ENCODE measurements at places on chromosomes 2 and 18.

- peak; percentile 43 for DNase-seq
These were observed 114.4 kb upstream of the HAAO start for GRCh38 chr2:42906557-42907411.

DNA sequence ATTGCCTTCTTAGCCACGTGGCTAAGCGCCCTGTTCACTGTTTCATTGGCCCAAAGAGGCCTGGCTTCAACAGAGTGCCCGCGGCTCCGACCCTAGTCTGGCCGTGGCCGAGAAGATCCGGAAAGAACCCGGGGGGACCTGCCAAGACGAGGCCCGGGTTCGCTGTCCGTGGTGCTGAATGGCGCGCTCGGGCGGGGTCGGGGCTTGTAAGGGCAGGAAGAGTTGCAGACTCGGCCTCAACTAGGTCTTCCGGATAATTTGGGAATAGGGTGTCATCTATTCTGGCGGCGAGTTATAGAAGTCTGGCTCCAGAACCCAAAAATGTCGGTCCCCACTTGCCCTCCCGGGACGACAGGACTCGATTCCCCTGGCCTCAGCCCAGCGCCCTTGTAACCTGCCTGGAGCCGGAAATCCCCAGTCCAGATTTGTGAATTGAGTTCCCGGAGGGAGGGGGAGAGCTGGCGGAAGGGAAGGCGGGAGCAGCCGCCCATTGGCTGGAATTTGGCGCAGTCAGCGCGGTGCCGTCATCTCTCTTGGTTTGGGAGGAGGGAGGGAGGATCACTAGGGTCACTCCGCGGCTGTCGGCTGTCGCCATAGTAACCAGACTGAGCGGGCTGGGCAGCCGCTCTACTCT lies 3.5 kb downstream of the CDK5R2 start:
- peak; percentile 58 for DNase-seq

DNA sequence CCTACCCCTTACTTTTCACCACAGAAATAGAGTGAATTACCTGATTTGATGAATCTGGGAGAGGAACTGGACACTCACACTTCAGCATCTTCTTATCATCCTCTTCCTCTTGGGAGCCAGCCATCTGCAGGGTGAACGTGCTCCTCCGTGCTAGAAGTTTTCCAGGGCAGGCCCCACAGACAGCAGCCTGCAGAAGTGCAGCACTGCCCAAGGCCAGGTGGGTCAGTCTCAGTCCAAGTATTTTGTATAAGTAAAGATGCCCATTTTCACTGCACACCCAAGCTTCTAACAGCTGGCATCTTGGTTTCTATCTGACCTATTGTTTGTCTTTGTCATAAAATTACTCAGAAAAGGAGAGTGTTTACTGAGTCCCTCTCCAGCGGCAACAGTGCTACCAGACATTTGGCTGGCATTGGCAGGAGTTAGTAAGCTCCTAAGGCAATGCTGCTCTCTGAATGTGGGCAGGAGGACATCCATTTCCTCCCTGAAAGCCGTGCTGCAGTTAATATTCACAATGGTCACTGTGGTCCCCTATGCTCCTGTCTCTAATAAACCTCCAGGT lies 222.6 kb upstream of the CTAGE1 start:
- no peak for DNase-seq

GRCh38 chr2:142478206-142478605 lies 347.4 kb upstream of the LRP1B start:
- no peak for DNase-seq

DNA sequence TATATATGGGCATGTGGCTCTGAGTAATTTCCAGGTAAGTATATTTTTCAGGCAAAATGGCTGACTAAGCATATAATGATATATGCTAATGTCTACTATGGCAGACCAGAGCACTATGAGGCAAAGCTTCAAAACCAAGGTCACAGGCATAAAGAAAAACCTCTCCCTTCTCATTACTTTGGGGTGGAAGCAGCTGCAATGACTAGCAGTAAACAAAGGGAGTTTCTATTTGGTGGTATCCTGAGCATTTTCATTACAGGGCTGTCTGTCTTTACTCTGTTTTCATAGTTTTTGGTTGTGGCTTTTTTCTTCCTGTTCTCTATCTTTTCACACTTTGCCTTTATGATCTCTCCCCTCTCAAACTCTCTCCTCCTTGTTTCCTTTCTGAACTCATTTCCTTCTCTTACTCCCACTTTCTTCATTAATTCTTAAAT lies 15.6 kb downstream of the PDE6D start:
- DNase-seq = no peak

DNA sequence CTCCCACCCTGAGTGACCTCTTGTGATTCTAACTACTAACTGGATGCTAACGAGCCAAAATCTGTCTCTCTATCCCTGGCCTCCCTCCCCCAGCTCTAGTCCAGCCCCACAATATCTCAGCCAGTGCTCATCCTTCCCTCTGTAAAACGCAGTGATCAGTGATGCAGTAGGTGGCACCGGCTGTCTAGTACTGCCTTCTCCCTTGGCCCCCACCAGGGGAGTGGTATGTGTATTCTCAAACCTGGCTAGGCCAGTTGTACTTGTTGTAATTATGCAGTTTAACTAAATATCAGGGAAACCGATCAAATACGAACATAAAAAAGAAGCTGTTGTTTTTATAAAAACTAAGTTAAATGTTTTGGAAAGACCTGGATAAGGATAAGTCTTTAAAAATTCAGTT lies 113.2 kb upstream of the ALPP start:
- DNase-seq = no peak

DNA sequence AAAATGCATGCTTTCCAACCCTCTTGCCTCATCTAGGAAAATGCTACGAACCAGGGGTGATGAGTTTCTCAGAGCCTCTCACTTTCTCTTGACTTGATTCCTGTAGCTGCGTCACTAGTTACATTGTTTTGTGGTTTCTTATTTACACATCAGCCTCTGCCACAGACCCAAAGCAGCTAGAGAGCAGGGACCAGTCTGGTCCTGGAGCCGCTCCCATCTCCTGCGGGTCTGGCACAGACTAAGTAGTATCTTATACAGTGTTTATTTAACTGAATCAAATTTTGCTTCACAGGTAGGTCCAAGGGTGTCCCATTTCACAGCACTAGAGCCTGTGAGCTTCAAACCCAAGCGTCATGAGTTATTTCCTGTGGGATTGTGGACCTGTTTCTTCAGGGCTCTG lies 310.5 kb downstream of the MYCN start:
- no peak for DNase-seq

DNA sequence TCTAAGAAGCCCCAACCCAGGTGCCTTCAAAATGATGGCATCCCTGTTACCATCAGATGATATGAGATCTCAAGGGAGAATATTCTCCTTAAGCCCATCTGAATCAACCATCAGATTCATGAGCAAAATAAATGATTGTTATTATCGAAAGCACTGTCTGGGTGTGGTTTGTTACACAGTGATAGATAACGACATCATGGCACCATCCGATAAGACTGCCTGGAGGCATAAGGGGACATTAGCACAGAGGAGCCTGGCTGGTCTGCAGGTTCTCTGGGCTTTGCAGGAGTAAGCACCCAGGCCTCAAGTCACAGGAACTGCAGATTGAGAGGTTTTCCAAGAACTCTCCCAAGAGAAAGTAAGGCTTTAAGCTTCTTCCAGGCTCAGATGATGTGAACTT lies 15.6 kb downstream of the BMP10 start:
- no peak for DNase-seq

GRCh38 chr2:42863320-42863719 lies 70.9 kb upstream of the HAAO start:
- no peak for DNase-seq

DNA sequence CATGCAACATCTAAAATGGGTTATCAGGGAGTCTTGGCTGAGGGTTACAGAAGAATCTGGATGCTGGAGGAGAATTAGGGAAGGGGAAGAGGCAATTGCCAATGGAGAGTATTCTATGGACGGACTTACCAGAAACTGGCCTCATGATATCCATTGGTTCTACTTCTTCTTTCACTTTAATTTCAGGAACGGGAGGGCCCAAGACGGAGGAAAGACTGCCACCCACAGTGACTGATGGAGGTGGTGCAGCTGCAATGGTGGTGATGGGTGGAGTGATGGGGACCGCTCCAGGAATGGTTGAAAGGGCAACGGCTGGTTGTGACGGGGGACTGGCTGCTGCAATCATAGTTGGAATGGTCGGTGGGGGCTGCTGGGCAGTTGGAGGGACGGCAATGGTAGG lies 69.1 kb upstream of the AMMECR1L start:
- no peak for DNase-seq

DNA sequence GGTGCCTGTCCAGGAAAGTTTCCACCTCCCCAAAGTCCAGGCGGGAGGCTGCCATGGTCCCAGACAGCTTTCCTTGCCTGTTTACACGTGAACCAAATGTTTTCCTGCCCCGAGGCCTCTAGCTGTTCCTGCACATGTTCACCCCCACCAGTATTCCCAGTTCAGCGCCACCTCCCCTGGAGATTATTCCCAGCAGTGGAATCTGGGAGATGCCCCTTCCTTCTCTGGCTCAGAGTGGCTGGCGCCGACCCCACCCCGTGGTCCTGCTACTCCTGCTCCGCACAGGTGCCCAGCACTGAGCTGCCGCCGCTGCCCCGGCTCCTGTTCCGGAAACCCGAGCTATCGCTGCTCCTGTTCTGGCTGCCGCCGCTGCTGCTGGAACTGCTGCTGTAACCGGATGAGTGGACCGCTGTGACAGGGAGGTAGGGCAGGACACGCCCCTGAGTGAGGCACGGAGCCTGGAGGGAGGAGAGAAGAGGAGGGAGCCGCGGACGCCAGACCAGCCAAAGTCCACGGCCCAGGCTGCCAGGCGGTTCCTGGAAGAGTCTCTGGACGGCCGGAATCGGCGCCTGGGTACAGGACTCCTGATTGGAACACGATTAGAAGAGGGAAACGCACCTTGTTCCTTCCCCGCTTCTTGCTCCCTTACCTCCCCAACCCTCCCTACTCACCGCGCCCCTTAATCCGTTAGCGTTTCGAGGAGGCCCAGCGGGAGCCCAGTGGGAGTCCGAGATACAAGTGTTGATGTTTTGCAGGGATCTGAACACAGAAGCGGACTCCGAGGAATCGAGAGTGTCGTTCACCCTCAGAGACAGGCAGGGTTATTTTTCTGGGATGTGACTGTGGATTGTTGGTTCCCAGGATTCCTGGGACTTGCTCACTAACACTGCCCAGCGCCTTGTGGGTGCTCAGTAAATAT lies at the start of gene PDE11A:
PDE11A (minus strand) TSS at position 395 of the 919 bp plus-strand sequence; CDS start at position 55, 340 bp downstream.
- DNase-seq = peak; percentile 51

GRCh38 chr2:218017211-218018053 lies 14.6 kb upstream of the TNS1 start:
- no peak for DNase-seq

GRCh38 chr18:62576845-62577512 lies 54.2 kb downstream of the ZCCHC2 start:
- DNase-seq = no peak

DNA sequence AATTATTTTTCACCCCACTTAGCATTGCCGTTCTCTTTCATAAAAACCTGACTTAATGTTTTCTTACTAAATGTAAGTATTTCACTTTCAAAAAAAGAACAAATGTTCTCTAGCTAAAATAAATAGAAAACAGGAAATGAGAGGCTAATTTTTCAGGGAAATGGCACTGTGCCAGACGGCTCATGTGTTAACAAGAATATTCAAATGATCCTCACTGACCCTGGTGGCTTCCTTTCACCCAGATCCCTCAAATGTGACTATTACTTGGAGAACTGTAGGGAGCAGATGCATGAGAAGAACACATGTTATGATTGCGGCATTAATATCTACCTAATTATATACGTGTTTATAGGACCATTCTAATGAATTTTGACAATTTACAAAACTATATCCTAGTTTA lies 827.7 kb downstream of the SOCS6 start:
- DNase-seq = peak; percentile 68

DNA sequence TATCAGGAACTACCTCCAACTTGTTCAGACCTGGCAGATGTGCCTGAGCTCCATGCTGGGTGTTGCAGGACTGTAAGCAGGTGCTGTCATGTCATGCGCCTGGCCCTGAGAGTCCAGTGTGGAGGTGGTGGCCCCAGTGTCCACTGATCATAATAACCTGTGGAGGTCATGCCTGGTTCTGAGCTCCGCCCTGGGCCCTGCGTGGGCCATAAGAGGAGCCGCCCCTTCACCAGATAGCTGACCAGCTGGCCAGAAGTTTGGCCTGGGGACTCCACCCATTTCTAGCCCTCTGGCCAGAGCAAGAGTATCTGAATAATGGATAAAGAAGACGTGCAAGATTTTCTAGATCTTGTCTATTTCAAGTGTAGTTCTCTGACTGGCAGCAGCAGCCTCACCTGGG lies 72.4 kb downstream of the CTIF start:
- DNase-seq = no peak

- DNase-seq = no peak
These were observed 32.4 kb downstream of the SLC66A2 start for GRCh38 chr18:79919089-79919488.

DNA sequence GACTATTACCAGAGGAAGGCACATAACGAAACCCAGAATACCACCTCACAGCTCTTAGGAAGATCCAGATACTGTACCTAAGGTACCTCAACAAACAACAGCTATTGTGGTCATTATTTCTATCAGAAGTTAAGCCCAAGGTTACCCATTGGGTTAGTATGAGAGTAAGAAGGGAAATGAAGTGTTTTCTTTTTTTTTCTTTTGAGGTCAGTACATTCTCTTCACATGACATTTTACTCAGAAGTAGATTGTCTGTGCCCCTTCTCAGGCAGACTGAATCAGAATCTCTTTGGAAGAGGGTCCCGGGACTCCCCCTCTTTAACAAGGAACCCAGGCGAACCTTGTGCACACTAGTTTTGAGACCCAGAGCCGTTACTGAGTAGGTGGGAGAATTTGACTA lies 233.7 kb upstream of the CXCR4 start:
- DNase-seq = no peak

- no peak for DNase-seq
These were observed 146.5 kb downstream of the MAIP1 start for GRCh38 chr2:200101922-200102321.

GRCh38 chr2:119111115-119111975 lies 47.2 kb downstream of the C1QL2 start:
- DNase-seq = no peak

- peak; percentile 27 for DNase-seq
These were observed 23.9 kb downstream of the FAM124B start for GRCh38 chr2:224377751-224378700.

GRCh38 chr18:62403120-62403519 lies 78.0 kb downstream of the TNFRSF11A start:
- no peak for DNase-seq

DNA sequence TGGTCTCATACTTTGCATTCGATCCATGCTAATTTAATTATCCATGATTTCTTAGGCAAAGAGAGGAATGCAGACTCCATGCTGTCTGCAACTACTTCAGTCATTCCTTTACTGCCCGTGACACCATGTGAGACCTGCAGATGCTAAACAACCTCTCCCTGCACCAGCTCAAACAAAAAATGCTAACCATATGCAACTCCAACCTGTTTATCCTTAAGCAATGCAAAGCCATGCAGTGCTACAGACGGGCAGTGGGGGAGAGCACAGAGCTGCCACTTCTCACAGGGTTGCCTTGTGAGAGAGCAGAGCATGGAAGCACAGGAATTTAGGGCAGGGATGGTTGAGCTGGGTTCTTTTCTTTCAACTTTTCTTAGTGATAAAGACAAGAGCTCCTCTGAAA lies 74.9 kb upstream of the KLHL14 start:
- no peak for DNase-seq

Measured in dermis blood vessel endothelial cell (primary cell).